Effector memory CD8-positive, alpha-beta T cell (primary cell): ENCODE measurements at places on chromosomes 1 and 21.

DNA sequence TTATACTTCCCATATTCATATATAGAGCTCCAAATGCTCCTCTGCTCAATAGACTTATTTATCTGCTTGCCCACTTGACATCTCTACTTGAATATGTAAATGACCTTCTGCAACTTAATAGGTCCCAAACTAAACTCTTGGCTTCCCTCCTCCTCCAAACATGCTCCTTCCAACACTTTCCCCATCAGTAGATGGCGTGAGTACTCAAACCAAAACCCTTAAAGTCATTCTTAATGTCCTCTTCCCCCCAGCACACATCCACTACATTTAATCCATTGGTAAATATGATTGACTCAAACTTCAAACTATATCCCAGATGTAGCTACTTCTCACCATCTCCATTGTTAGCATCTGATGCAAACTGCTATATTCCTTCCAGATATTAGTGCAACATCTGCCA lies 48.5 kb upstream of the PBX1 start:
- no peak for DNase-seq

DNA sequence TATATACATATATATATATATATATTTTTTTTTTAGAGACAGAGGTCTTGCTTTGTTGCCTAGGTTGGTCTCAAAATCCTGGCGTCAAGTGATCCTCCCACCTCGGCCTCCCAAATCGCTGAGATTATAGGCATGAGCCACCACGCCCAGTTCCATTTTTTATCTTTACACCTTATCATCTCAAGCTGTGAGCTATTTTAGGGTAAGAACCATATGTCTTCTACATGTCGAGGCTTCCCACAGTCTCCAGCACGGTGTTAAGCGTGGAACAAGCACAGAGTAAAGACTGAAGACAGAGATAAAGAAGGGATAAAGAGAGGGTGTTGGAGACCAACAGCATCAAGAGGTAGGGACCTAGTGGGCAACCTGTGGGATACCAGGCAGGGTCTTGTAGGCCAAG lies 14.2 kb downstream of the ARHGEF2 start:
- DNase-seq: no peak

- peak; percentile 67 for DNase-seq
Observed at GRCh38 chr21:44927587-44928461, 7.1 kb upstream of the ITGB2 start.

- DNase-seq: no peak
Observed at GRCh38 chr1:106173101-106173500, 883.4 kb upstream of the PRMT6 start.

DNA sequence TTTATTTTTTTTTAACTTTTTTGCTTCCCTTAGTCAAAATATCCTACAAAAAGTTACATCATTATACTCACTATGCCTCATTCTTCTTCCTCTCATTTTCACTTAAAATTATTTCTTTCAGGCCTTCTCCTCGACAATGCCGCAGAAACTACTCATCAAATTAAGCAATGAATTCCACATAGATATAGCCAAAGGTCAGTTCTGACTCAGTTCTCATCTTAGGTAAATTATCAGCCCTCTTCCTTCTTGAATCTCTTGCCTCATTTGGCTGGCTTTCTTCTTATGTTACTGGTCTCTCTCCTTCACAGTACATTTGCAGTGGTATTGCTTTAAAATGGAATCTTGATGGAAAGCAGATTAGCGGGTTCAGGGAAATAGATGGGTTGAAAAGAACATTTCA lies 260.7 kb upstream of the BRINP3 start:
- no peak for DNase-seq

DNA sequence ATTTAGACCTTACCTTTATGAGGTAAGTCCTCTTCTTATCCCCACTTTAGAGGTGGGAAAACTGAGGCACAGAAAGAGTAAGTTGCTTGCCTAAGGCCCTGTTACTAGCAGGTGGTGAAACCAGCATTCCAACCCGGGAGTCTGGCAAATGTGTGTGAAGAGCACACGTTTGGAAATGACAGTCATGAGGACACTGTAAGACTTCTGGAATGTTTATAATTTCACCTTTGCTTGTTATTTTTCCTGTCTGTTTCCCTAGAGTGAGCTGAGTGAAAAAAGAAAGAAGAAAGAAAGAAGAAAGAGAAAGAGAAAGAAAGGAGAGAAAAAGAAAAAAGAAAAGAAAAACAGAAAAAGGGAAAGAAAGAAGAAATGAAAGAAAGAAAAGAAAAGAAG lies 21.2 kb upstream of the LGALS8 start:
- DNase-seq: no peak

DNA sequence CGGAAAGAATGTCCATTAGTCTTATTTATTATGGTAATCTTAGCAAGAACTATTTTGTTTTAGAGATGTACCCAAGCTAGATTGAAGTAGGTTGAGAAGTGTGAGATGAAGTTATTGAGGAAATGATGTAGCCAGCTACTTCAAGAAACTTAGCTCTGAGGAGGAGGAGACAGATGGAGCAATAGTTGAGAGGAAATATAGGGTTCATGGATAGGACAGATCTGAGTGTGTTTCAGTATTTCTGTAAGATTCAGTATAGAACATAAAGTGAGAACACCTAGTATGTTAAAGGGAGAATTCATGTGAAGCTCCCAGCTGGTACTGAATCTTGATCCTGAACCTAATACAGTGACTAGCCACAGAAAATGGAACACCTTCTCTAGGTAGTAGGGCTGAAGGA lies 28.9 kb downstream of the TSNAX start:
- DNase-seq: no peak

GRCh38 chr1:157803851-157804250 lies 16.1 kb downstream of the FCRL1 start:
- no peak for DNase-seq

DNA sequence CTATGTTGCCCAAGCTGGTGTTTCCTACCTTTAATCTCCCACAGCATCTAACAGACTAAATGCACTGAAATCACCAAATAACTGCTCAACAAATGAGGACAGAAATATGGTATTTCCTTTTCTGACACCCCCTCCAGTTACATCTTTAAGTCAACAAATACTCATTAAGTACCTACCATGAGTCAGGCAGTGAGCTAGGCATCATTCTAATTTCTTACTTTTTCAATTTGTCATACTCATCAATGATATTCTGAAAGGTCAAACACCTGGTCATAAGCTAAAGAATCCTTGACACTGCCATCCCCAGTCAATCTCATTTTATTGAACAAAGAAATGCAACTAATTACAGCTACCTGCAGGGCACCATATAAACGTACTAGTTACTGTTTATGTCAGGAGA lies 36.6 kb downstream of the LUZP1 start:
- no peak for DNase-seq

- no peak for DNase-seq
Observed at GRCh38 chr1:151553659-151554058, 13.6 kb downstream of the TUFT1 start.

- DNase-seq: no peak
Observed at GRCh38 chr1:24250224-24250623, 63.1 kb upstream of the IFNLR1 start.

DNA sequence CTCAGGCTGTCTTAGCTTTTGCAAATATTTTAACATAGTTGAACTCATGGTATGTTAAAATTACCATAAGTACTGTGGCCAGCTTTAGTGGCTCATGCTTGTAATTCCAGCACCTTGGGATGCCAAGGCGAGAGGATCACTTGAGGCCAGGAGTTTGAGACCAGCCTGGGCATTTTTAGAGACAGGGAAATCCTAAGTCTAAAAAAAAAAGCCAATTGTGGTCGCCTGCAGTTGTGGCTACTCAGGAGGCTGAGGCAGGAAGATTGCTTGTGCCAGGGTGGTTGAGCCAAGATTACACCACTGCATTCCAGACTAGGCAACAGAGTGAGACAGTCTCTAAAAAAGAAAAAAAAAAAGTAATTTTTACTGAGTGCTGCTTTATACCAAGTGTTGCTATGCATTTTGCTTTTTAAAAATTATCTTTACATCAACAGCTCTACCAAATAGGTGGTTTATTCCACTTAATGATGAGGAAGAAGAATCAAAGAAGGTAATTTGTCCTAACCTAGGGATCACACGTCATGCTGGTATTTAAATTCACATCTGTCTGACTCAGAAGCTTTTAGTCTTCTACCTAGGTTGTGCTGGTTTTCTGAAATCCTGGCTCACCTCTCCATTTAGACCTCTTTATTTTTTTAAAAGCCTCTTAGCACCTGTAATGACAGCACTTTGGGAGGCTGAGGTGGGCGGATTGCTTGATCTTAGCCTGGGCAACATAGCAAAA lies 16.8 kb downstream of the PPP1R12B start:
- DNase-seq: no peak

GRCh38 chr1:99751877-99752504 lies 14.4 kb downstream of the FRRS1 start:
- DNase-seq: no peak

DNA sequence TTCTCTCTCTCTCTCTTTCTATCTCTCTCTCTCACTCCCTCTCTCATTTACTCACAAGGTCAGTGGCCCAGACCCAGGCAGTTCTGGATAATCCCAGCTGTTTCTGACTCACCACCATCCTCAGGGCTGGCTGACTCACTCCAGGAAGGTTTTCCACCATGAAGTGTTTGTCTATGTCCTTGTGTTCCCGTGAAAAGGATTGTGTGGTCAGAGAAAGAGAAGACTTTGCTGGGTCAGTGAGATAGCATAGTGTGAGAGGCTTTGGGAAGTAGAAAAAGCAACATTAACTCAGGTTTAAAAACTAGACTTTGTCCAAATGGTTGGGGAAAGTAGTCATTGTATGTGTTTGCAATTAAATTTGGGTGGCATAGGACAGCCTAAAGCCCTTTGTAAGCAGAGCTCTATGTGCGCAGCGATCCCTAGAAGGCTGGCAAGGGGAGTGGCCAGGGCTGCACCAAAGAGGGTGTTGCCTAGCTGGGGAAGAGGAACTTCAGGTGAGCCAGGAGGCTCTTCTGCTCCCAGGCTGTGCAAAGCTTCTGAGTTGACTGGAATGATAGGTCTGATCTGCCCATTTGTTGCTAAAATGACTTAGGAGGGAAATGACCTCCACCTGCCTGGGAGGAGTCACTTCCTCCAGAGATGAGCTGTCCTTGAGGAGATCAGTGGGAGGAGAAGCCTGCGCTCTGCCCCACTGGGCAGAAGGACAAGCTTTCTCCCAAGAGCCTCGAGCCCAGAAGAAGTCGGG lies 4.9 kb upstream of the CAPN2 start:
- no peak for DNase-seq

- no peak for DNase-seq
Observed at GRCh38 chr1:172357753-172358385, 62.6 kb upstream of the C1orf105 start.

GRCh38 chr1:151492120-151492519 lies 19.1 kb upstream of the CGN start:
- no peak for DNase-seq

DNA sequence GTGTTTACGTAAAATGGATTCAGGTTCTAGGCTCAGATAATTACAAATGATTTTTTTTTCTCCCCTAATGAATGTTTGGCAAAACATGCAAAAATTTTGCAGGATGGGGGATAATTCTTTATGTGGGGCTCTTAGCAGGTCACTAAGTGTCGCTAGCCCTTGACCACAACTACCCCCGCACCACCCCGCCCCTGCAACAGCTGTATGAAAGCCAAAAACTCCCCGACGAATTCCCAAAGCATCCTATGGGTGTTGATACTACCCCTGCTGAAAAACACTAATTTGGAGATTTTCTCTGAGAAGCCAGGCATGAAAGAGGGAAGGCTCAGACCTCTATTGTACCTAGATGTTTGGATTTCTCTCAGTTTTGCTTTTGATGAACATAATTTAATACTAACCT lies 243.0 kb downstream of the TRABD2B start:
- DNase-seq: no peak

DNA sequence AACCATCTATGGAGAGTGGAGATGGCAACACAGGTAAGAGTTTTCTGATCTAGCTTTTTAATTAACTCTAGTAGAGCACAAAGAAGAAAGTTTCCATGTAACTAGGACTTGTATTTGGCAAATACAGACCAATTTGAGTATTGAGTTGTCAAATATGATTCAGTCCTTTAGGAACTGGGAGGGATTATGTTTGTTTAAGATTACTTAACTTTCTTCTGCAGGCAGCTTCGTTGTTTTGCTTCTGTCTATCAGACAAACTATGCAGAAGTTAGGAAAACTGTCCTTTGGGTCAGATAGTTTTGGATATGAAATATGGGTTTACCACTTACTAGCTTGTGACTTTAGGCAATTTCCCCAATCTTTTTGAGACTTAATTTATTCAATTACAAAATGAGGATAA lies 111.8 kb downstream of the POU2F1 start:
- no peak for DNase-seq

GRCh38 chr1:117556341-117556740 lies 49.5 kb upstream of the TENT5C start:
- no peak for DNase-seq

DNA sequence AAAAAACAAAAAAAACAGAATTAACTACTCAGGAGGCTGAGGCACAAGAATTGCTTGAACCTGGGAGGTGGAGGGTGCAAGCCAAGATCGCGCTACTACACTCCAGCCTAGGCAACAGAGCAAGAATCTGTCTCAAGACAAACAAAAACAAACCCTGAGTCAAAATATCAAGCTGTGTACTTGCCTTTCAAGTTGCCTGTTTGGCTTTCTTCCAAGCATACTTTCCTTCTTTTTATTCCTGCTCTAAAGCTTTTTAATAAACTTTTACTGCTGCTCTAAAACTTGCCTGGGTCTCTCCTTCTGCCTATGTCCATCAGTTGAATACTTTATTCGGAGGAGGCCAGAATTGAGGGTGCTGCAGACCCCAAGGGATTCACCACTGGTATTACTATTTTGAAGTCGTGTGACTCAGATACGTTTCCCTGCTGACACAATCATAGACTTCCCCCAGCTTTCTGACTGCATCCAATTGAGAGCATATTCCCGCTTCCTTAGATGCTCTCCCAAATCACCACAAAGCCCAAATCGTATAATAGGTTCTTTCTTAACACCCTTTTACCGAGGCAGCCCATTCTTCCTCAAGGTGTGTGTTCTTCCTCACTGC lies 3.5 kb upstream of the ACBD6 start:
- DNase-seq: no peak

GRCh38 chr1:21123287-21123948 lies 53.3 kb downstream of the EIF4G3 start:
- no peak for DNase-seq

DNA sequence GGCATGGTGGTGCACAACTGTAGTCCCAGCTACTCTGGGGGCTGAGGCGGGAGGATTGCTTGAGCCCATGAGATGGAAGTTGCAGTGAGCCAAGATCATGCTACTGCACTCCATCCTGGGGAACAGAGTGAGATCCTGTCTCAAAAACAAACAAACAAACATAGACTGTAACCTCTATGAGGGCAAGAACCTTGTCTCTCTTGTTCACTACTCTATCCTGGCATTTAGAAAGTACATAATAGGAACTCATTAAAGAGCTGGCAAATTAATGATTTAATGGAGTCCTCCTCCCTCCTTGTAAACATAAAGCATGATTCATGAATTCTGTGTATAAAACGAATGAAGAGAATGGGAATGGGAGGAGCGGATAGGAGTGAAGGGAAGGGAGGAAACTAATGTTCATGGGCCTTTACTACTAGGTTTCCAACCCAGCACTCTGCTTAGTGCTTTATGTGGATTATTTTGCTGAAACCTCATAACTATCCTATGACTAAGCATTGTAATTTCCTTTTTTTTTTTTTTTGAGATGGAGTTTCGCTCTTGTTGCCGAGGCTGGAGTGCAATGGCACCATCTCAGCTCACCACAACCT lies 8.6 kb downstream of the LMOD1 start:
- DNase-seq: no peak

- no peak for DNase-seq
Observed at GRCh38 chr1:151406176-151406575, 6.8 kb downstream of the PSMB4 start.

GRCh38 chr21:39525129-39525528 lies 73.4 kb downstream of the SH3BGR start:
- DNase-seq: no peak

- DNase-seq: no peak
Observed at GRCh38 chr1:111361761-111362160, 65.8 kb downstream of the OVGP1 start.
